NB4 (cell line): ENCODE measurements at places on chromosomes 11 and 22.
A peak's percentile ranks its signal among the peaks of the same experiment; 100 is the strongest.

DNA sequence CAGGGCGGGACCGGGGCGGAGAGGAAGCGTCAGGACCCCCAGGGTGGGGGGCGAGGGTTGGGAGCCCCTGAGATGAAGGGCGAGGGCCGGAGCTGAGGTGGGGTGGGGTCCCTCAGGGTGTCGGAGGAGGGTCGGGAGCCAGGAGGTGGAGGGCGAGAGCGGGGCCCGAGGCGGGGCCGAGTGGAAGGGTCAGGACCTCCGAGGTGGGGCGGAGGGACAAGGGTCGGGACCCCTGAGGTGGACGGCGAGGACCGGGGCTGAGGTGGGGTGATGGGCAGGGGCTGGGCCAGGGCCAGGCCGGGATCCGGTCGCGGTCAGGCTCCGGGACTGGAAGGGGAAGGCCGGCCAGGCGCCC lies 409 bp downstream of the SMC1B start:
- DNase-seq: no peak

DNA sequence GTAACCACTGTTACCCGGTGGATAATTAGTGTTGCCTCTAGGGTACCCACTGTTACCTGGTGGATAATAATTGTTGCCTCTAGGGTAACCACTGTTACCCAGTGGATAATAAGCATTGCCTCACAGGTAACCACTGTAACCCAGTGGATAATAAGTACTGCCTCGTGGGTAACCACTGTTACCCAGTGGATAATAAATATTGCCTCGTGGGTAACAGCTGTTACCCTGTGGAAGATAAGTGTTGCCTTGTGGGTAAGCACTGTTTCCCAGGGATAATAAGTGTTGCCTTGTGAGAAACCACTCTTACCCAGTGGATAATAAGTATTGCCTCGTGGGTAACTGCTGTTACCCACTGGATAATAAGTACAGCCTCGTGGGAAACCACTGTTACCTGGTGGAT lies 9.3 kb upstream of the NXPE4 start:
- no peak for DNase-seq

DNA sequence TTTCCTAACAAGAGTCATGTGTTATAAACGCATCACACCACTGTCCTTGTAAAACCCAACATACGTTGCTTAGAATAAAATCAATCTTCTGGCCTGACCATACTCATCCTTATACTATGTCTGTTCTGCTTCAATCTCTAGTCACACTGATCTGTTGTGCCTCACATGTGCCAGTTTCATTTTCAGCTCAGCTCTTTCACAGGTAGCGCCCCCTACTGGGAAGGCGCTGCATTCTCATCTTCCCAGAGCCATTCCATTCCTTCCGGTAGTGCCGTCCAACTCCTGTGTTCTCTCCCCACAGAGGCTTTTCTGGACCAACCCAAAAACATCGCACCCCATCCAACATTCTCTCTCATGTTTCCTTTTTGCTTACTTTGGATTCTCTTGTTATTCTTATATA lies 22.2 kb downstream of the CASP5 start:
- DNase-seq: peak; percentile 62

DNA sequence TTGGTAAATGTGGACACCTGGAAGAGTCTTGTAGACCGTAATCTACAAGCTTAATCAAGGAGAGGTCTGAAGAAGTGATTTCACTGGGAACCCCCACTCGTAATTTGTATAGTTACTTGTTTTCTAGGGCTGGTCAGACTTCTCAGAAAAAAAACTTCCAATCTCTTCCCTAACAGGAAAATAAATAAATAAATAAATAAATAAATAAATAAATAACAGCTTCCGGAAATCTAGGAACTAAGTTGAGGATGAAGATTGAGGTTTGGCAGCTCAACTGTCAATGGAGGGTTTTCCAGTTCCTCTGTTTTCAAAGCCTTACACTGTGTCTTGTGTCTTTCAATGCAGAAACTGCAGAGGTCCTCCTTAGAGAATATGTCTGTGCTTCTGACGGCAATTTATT lies 17.7 kb upstream of the TYR start:
- DNase-seq: no peak

- DNase-seq: no peak
These were observed 35.9 kb upstream of the TREH start for GRCh38 chr11:118715245-118715831.

DNA sequence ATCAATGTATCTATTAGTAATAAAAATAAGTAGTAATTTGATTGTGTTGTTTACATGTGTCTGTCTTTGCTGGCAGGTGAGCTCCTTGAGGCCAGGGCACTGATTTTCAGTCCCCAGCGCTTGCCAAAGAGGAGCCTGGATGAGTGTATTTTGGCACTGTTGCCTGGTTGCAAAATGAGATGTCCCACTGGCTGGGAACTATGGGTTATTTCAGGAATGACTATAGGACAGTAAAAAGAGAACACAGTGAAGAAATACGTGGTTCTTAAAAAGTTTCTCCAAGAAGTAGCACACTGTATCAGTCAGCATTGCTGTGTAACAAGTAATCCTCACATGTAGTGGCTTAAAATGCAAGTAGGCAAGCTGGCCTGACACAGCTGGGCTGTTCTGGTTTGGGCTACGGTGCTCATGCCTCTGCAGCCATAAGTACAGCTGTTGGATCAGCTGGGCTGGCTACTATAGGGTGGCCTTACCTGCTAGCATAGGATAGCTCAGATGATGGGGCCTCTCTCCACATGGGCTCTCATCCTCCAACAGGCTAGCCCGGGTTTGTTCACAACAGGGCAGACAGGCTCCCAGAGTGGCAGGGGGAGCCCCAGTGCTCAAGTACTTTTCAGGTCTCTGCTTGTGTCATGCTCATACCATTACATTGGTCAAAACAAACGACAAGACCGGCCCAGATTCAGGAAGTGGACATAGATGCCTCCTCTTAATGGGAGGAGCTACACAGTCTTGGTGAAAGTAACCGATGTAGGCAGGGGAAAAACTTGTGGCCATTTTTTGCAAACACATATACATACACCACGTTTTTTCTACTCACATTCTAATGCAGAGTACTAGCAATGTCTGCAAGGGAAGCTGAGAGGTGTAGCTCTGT lies 399.1 kb downstream of the LARGE1 start:
- DNase-seq: no peak
